Stimulated activated CD8-positive, alpha-beta memory T cell treated with anti-CD3 and anti-CD28 coated beads, Interleukin-7, amount 100 ng/mL, for 4 hours (primary cell): ENCODE measurements at places on chromosomes 2 and 18.
A peak's percentile ranks its signal among the peaks of the same experiment; 100 is the strongest.

GRCh38 chr2:47905386-47906156 is 727 bp downstream of the FBXO11 start:
- DNase-seq: peak; percentile 17

- DNase-seq: no peak
These were observed 628 bp upstream of the CAPG start for GRCh38 chr2:85410584-85411404.

DNA sequence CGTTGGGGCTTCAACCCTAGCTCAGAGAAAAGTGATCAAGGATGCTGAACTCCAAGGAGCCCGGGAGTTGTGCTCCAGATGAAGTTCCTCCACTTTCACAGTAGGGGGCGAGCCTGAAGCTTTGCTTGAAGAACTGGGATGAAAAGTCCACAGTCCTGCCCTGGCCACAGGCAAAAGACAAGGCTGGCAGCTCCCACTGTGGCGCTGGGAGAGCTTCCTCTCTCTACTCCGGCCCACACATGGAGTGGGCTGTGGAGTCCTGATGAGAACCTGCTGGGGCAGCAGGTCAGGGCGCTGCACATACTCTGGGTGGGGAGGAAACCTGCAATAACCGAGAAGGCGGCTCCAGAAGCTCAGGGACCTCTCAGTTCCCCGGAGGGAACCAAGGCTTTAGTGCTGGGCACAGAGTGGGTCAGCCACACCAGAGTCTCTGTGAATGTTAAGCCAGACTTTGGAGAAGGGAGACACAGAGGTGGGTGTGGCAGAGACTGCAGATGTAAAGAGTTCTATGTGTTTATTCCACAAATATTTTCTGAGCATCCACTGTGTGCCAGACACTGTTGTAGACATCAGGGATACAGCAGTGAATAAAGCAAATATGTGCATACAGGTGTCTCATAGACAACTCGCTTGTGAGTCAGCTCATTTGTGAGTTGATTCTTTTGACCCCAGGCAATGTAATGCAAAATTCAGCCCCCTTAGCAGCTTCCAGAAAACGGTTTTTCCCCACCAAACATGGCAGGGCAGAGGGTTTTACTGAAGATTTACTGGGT is 48.0 kb upstream of the MRPL33 start:
- no peak for DNase-seq

GRCh38 chr2:39033980-39034379 is 86.9 kb downstream of the SOS1 start:
- DNase-seq: no peak

- DNase-seq: no peak
These were observed at the start of gene SDC1 for GRCh38 chr2:20224716-20225293. Gene SDC1 (minus strand): TSS chr2:20225130. CDS start chr2:20224867, 263 bp downstream.

DNA sequence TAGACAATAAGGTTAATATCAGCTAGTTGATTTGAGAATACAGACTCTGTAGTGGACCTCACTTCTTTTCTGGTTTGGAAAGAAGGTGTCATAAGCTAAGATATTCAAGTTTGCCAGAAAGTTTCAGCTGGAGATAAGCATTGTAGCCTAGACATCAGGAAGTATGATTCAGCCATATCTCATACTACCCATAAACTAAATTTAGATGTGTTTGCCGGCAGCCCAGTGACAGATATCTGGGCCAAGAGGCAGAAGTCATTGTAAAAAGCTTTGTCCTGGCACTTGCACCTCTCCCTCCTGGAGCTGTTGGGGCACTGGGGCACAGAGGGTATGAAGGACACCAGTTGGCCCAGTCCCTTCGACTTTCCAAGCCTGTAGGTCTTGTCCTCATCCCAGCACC is 128.0 kb downstream of the EPHA4 start:
- DNase-seq: no peak

DNA sequence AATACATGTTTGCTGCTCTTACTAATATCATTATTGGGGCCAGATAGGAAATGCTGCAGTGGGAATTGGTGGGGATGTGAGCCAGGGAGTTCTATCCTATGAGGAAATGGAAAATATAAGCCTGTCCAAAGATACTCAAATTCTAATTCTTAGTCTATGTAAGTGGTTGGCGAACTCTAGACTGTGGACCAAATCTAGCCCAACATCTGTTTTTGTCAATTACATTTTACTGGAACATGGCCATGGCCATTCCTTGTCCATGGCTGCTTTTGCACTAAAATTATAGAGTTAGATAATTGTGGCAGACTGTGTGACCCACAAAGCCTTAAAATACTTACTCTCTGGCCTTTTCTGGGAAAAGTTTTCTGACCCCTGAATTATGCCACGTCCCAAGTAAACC is 113.3 kb downstream of the MGAT5 start:
- DNase-seq: no peak

DNA sequence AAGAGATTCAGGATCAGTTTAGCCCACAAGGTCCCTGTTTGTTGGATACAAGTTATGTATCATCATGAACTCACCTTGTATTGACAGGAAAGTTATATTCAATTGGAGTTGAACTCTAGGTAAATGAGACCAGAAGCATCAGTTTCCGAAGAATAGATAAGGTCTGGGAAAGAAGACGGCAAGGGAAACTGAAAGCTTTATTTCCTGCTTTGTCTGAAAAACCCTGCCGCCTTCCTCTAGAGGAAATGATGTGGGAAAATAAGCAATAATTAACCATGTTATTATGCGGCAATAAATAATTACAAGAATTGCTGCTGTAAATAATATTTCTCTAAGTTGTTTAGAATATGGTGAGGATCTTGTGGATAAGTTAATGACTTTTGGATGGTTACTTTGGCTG is 32.0 kb downstream of the LPIN1 start:
- DNase-seq: no peak

GRCh38 chr18:14085770-14086457 is 46.3 kb downstream of the ZNF519 start:
- no peak for DNase-seq

GRCh38 chr2:1781291-1782080 is 37.2 kb upstream of the PXDN start:
- peak; percentile 35 for DNase-seq

- DNase-seq: no peak
These were observed 42.8 kb upstream of the RAB31 start for GRCh38 chr18:9665314-9665713.

GRCh38 chr2:141201016-141201565 is 929.7 kb downstream of the LRP1B start:
- no peak for DNase-seq

- DNase-seq: no peak
These were observed 370.4 kb downstream of the XIRP2 start for GRCh38 chr2:167258712-167259111.

DNA sequence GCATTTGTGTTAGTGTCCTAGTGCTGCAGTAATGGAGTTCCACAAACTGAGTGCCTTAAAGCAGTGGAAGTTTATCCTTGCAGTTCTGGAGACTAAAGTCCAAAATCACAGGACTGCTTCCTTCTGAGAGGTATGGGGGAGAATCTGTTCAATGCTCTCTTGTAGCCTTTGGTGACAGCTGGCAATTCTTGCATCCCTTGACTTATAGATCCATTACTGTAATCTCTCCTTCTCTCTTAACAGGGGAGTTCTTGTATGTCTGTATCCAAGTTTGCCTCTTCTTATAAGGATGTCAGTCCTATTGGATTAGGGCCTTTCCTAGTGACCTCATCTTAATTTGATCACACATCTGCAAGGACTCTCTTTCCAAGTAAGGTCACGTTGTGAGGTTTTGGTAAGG is 69.9 kb downstream of the XRCC5 start:
- no peak for DNase-seq

DNA sequence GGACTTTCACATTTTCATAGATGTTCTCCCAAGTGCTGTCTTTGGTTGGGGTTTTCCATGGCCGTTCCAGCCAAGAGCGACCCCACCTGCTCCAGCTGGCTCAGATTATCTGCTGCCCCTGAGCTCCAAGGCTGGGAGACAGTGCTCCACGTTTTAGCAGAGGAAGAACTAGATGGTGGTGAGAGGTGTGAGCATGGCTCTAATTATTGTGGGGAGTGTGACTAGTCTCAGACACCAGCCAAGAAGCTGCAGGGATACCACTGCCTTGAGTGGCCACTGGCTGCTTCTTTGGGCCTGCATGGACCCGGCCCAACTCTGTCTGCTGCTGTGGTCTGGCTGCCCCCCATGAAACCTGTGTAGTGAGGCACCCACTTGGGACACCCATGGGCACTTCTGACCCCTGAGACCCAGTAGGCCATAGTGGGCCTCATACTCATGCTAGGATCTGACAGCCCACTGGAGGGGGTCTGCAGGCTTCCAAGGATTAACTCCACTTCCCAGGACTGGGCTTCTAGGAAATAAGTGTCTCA is 2.8 kb upstream of the NCL start:
- no peak for DNase-seq

GRCh38 chr2:158965641-158966040 is 2.8 kb upstream of the TANC1 start:
- DNase-seq: no peak

- DNase-seq: no peak
These were observed 63.5 kb upstream of the AGPS start for GRCh38 chr2:177329064-177329463.

- DNase-seq: no peak
These were observed 190.9 kb upstream of the FOSL2 start for GRCh38 chr2:28201671-28202180.

DNA sequence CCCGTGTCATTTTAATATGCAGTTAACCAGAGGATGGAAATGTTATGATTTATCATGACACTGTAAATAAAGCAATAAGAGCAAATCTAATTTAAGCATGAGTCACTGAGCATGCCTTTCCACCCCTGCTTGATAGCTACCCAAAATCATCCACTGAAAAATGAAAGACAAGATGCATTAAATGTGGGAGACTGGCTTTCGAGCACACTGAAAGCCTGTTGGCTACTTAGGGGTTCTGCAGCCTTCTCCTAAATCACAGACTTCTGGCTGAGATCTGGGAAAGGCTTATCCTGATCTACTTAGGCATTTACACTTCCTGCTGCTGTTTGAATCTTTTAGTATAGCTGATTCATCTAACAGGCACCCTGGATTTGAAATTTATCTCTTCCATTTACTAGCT is 778.3 kb upstream of the CDH7 start:
- no peak for DNase-seq

DNA sequence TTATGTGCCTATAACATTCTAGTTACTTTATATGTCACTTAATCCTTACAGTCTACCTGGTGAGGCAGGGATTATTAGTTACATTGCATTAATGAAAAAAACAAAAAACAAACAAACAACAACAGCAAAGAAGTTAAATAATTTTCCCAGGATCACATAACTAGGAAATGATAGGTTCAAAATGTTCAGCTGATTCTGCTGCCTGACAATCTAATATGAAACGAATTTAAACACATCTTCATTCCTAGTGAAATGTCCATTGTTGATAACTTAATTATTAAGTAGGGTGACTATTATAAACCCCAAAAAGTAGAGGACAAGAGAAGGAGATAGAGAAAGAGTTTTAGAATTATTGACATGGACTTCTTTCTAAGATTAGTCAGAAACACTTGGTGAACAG is 22.6 kb downstream of the HOXD1 start:
- DNase-seq: no peak

- no peak for DNase-seq
These were observed 8.8 kb upstream of the SIX2 start for GRCh38 chr2:45018023-45018422.

DNA sequence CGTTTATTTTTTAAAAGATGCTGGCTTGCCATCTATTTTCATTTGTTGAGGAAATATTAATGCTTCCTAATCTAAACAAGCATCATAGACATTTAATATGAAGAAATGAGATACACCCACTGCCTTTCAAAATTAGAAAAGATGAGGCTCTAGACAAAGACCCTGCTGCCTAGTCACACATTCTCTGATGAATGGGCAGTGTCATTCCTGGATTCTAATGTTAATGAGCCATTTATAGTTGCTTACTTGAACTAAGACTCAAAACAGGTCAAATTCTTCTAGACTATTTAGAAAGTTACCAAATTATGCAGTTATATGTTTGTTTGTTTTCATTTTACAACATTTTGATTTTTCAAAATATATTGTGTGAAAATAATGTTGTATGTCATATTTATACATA is 237.6 kb downstream of the CDH7 start:
- no peak for DNase-seq

DNA sequence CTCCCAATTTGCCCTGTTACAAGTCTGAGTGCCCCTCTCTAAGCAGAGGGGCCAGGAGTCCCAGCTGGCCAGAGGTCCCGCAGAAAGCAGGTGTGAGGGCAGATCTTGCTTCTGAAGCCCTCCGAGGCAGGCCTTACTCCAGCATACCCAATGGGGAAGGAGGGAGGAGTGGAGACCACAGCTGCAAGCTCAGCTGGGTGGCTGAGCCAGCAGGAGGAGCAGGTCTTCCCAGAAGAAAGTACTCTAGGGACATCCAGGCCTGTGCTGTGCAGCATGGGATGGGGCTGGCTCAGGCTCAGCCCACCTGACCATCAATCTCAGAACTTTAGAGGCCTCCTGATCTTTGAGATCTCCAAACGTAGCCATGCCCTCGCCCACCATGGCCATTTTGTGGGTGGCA is 31.3 kb downstream of the PLB1 start:
- DNase-seq: no peak

DNA sequence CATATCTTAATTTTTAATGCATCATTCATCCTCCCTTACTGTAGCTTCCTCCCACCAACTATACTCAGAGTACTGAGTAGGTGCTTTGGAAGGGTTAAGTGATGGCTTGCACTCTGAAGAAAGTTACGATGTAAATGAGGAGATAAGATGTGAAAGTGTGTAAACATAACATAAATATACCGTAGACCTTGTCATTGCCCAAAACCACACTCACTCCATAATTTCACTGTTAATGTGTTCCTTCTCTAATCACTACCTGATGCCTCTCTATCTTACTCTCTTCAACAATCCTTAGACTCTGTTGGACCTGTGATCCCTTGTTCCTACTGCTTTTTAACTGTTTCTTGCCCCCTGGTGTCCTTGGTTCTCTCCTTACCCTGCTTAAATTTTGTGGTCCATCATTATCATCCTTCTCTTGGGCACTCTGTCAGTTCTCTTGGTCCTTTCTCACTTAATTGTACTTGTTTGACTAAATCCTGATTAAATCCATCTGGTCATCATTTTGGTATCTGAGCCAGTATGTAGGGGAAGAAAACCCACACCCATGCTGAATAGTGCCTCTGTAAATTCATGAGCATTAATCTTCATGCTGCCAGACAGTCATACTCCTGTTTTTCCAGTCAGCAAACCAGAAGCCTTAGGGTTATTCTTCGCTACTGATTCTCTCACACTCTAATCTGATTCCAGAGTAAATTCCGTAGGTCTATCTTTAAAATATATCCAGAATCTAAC is 45.0 kb downstream of the PMS1 start:
- DNase-seq: no peak

- DNase-seq: no peak
These were observed 35.8 kb downstream of the METTL4 start for GRCh38 chr18:2535419-2535910.

GRCh38 chr18:47756364-47757016 is 174.0 kb downstream of the SMAD2 start:
- DNase-seq: no peak

DNA sequence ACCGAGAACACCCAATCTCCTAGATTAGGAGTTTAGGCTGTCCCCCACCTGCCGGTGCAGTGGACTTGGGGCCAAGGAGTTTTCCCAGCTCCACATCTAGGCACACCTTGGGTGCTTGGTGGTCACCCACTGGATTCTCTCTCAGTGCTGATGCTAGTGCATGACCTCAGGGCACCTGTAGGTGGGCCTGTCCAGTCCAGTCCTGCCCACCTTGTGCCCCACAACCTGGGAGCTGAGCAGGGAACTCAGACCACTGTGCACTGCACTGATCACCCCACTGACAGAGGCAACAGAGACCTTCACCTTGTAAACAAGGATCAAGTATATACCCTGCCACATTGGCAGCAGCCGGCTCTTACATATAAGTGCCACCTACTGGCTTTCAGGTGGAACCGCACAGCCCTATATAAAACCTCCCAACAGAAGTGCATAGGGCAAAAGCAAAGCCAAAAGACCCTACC is 12.7 kb upstream of the CDH19 start:
- no peak for DNase-seq
